ENCODE measurements at places on chromosomes 1 and 21.

- DNase-seq, result no peak
These were observed 868.5 kb downstream of the BRINP3 start for GRCh38 chr1:189609167-189609566.

GRCh38 chr21:31489726-31490125 is 145.7 kb upstream of the TIAM1 start:
- no peak for DNase-seq

GRCh38 chr21:44511219-44511937 is 28.6 kb downstream of the KRTAP10-1 start:
- DNase-seq, result no peak

GRCh38 chr1:21864730-21865129 is 52.7 kb downstream of the LDLRAD2 start:
- no peak for DNase-seq

GRCh38 chr1:214899908-214900460 is 182.6 kb upstream of the KCNK2 start:
- no peak for DNase-seq

Measured in NCI-H2107 (cell line).